Airway epithelial cell (primary cell): ENCODE measurements at places on chromosomes 4 and X. TPM values are rescaled to one million over a fixed set of nuclear protein-coding genes. Genes with fewer than 3 reads are reported as not detected.

Gene MCF2
- total RNA-seq, result 0.05 and 0.42 TPM in 2 replicates

Gene PALLD
- total RNA-seq, result 52.6 and 57.5 TPM in 2 replicates

Gene NWD2
- total RNA-seq, result 0.07 TPM in 1 of 2 replicates, not detected in the other

Gene IL9R
- total RNA-seq, result not detected in 2 replicates

Gene CRMP1
- 0.14 TPM in 1 of 2 replicates, not detected in the other for total RNA-seq

Gene FAM114A1
- 63.2 and 70.3 TPM in 2 replicates for total RNA-seq

Gene CENPE
- 11.1 and 12.5 TPM in 2 replicates for total RNA-seq

Gene RASL11B
- total RNA-seq, result 1.5 and 3.1 TPM in 2 replicates

Gene GPRASP2
- total RNA-seq, result 4.7 and 5.1 TPM in 2 replicates

Gene H2BW1
- total RNA-seq, result not detected in 2 replicates

Gene GAGE12H
- not detected in 2 replicates for total RNA-seq

Gene PNMA6A
- 0.35 TPM in 1 of 2 replicates, not detected in the other for total RNA-seq

Gene HSD17B13
- total RNA-seq, result not detected in 2 replicates

Gene EFHC2
- 0.56 and 1.3 TPM in 2 replicates for total RNA-seq

Gene NXF2B
- not detected in 2 replicates for total RNA-seq

Gene TKTL2
- not detected in 2 replicates for total RNA-seq

Gene TCEAL6
- not detected in 2 replicates for total RNA-seq

Gene SPIN4
- total RNA-seq, result 4.0 and 6.2 TPM in 2 replicates

Gene MAGEC2
- total RNA-seq, result not detected in 2 replicates

Gene LGI2
- not detected in 2 replicates for total RNA-seq
